ENCODE measurements at places on chromosomes 12 and 14.

- DNase-seq, result no peak
These were observed 1.5 kb upstream of the ERBB3 start for GRCh38 chr12:56078427-56078826.

DNA sequence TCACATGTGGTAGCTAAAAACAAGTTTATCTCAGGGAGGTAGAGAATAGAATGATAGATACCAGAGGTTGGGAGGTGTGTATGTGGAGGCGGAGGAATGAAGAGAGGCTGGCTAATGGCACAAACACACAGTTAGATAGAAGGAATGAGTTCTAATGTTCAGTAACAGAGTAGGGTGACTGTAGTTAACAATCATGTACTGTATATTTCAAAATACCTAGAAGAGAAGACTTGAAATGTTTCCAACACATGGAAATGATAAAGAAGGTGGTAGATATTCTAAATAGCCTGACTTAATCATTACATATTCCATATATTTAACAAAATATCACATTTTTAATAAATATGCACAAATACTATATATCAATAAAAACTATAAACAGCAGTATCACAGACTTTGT is 8.9 kb upstream of the IFNG-AS1 start:
- DNase-seq, result no peak

GRCh38 chr14:70086685-70087379 is 101.9 kb downstream of the SLC8A3 start:
- DNase-seq, result no peak

DNA sequence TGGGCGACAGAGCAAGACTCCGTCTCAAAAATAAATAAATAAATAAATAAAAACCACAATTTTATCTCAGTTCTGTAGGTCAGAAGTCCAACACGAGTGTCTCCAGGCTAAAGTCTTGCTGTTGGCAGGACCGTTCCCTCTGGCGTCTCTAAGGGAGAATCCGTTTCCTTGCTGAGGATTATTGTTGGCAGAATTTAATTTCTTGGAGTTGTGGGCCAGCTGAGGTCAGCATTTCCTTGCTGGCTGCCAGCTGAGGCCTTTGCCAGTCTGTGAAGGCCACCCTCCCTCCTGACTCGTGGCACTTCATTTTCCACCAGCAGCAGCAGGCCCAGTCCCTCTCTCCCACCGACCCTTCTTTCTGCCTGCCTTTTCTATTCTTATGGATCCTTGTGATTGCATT is 17.2 kb downstream of the PSMC1 start:
- DNase-seq, result no peak

GRCh38 chr12:132043770-132044467 is 94.2 kb downstream of the EP400 start:
- no peak for DNase-seq

DNA sequence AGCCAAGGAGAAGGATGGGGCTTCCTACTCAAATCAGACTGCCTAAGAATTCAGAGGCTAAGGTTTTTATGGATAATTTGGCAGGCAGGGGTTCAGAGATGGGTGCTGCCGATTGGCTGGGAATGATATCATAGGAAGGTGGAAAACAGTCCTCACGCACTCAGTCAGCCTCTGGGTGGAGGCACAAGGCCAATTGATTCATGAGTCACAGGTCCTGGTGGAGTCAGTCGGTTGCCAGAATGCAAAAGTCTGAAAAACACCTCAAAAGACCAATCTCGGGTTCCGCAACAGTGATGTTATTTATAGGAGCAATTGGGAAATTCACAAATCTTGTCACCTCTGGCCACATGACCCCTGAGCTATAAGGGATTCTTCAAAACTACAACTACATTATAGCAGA is 105.5 kb downstream of the GXYLT1 start:
- DNase-seq, result no peak

- DNase-seq, result no peak
These were observed 6.9 kb downstream of the TBC1D15 start for GRCh38 chr12:71846322-71846940.

DNA sequence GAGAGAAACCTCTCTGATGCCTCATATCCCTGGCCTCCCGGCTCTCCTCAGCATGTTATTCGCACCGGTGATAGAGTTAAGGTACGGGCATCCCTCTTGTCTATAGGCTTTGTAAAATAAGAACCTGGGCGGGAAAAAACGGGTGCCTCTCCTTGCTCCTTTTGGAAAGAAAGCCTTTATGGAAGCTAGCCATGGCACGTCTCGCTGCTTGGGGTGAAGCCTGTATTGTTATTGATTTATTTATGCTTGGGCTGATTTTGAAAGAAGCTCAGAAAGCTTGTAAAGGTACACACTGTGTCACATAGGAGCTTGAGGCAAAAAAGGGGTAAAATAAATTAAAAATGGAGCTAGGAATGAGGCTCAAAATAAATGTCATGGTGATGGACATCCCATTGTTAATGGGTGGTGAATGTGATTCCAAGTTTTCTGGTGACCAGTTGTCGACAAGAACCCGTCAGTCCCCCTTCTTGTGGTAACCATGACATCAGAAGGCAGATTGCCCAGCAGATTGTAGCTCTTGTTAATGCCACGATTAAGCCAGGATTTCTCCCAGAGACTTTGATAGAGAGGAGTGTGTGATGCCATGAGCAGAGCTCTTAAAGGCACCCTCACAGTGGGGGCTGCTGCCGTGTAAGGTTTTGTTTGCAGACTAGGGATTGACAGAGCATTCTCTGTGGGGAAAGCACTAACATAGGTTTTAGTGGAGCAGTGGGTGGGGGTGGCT is 50.4 kb upstream of the ASPG start:
- DNase-seq, result no peak

GRCh38 chr14:94424371-94424770 is 28.2 kb downstream of the SERPINA11 start:
- no peak for DNase-seq

- no peak for DNase-seq
These were observed 48.8 kb downstream of the KCNJ8 start for GRCh38 chr12:21725731-21726130.

- no peak for DNase-seq
These were observed 60.8 kb downstream of the FLRT2 start for GRCh38 chr14:85590784-85591183.

GRCh38 chr14:99880651-99881420 is 87.6 kb downstream of the EML1 start:
- DNase-seq, result no peak
